NCI-H2171 treated with DMSO at 0.1 percent for 48 hours (cell line): ENCODE measurements at places on chromosomes 1 and 21.

DNA sequence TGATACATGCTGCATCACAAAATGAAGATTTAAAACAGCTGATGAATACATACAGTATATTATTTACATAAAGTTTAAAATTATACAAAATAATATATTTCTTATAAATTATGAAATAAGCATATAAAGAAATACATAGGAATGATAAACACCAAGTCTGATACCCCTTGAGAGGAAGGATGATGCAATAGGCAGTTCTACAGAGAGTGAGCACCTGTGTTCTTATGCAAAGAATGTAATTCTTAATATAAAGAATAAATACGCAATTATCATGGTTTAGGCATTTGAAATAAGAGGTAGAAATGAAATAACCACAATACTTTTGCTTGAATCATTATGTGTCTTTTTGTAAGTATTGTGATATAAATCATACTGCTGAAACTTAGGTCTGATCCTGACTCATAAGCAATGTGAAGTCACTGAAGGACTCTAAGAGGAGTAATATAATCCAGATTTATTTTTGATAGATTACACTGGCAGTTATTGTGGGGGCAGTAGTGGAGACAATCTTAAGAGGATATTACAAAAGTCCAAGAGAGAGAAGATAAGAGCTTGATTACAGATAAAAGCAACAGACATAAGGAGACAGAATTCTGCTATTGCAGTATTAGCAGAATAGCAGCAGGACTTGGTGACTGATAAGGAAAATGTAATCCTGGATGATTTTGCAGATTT is 39.0 kb downstream of the TTLL7 start:
- no peak for DNase-seq

- peak; percentile 50 for DNase-seq
These were observed 1.3 kb downstream of the WDR47 start for GRCh38 chr1:109040627-109040988.

DNA sequence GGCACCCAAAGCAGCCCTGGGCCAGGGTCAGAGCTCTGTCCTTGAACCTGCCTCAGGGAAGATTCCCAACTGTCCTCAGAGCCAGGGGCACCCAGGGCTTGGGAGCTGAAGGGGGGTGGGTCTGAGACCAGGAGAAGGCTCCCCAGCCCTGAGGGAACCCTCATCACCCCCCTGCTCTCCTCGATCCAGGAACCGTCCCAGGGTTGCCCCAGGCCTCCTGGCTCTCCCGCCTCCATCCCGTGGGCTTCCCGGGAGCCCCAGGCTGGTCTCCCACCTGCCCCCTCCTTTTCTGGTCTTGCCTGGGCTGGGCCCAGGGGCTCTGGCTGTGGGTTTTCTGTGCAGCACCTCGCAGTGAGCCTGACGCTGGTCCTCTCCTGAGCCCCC is 6.7 kb upstream of the SAMD11 start:
- no peak for DNase-seq

GRCh38 chr1:40059338-40059959 is 18.9 kb downstream of the CAP1 start:
- no peak for DNase-seq

- DNase-seq, result no peak
These were observed 1.3 kb downstream of the RABGAP1L start for GRCh38 chr1:174160603-174161002.

GRCh38 chr1:49036700-49037099 is 260.0 kb upstream of the BEND5 start:
- no peak for DNase-seq

DNA sequence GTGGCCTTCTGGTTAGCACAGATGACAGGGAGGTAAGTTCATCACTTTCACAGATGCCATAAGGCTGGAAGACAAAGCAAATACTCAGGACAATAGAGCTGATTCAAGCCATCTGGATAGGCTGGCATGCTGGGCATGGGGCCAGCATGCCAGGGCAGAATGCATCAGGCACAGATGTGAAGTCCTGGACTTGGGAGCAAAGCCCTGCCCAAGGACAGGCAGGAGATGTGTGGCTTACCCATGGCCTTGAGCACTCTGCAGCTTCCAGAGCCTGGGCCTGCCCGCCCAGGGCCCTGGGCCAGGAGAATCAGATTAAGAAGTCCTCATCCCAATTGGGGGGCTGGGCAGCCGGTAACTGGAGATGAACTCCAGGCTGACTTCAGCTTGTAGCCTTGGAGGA is 135.7 kb upstream of the ZC3H12A start:
- DNase-seq, result peak; percentile 93

GRCh38 chr1:3003039-3003940 is 18.0 kb upstream of the ACTRT2 start:
- no peak for DNase-seq

DNA sequence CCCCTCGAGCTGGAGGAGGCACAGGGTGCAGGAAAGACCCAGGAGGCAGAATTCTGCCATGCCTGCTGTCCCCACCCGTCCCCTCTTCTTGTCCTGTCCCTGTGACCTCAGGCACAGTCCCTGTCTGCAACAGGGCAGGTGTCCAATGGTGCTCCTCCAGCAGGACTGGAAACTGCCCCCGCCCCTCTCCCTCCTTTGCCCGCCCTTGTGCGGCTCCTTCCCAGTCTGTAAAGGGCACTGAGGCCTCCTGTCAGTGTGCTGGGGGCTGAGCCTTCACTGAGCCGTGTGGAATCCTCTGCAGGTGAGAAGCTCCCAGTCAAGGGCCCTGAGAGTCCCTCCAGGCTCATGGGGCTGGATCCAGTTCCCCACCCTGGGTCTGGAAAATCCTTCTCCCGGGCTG is 28.9 kb downstream of the PRDM16 start:
- peak; percentile 86 for DNase-seq

DNA sequence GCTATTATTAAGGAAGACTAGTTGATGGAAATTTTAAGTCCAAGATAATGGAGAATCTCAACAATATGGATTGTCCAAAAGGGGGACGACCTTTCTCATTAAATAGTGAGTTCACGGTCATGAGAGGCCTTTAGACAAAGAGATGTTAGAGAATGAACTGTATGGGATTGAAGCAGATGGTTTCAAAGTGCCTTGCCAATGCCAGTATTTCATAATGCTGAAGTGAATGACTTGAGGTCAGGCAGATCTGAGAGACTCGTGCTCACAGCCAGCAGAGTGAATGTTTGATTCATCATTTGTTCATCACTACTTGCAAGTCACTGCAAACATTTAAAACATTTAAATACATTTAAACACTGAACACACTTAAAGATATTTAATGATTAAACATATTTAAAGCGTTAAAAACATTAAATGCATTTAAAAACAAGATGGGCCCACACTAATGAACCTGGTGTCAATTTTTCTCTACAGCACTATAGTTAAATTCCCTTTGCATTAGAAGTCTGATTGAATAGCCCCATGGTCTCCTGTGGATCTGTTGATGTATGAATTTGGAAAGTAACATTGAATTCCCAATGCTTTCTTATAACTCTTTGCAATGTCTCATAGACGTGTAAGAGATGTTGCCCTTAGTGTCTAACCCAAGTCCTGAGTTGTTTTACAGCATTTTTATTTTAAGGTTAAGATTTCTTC is 80.7 kb downstream of the TGFB2 start:
- no peak for DNase-seq

DNA sequence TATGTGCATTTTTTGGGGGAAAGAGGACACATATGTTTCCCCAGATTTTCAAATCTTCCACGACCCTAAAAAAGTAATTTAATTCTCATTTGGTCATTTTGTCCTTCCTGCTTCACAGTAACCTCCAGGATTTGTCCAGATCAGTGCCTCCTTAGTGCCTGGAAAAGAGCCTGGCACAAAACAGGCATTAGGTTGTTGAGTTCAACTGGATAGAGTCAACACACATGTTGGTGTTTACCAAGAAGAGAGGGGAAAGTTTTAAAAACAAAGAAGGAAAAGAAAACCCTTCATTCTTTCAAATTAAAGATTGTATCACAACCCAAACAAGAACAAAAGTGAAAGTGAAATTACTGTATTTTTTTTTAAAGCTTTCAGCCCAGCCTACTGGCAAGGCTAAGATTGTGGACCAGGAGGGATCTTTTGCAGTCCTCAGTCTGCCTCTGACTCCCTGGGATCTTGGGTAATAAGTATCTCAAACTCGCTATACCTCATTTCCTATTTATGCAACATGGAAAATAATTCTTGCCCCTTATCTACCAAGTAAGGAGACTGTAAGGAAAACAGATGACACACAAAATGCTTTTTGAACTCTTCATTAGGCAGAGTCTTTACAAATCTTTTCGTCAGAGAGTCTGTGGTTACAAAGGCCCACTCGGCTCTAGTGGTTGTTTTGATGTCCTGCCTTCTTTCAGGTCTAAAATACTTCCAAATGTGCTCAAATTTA is 57.8 kb downstream of the ZNF281 start:
- no peak for DNase-seq

DNA sequence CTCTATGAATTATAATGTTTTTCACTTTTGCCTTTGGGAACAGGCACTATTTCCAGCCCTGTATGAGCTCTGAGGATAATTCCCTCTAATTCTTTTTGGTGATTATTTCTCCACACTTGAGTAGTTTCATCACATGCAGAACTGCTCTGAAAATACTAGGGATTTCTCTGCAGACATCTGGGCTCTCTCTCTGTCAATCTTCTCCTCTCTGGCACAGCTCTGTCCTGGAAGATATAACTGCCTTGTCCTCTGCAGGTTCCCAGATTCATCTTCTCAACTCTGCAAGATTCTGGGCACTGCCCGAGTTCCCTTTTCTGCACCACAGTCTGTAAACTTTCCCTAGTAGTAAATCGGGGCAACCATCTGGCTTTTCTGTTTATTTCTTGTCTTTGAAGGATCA is 131.3 kb upstream of the FMN2 start:
- DNase-seq, result no peak

DNA sequence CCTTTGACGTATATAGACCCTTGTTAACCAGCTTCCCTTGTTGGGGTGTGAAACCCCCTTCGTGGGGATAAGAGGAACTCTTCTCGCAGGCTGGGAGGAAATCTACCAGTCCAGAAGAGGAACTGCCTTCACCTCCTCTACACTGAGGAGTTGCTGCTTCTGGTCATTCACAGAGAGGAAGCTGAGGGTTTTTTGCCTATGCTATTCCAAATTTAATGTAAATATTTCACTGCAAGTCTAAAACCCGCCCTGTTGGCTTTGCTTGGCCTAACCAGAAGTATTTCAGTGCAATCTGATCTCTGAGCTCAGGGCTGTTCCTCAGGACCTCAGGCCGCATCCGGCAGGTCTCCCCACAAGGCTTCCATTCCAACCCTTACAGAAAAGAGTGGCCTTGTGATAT is 150.1 kb downstream of the HIVEP3 start:
- no peak for DNase-seq

- no peak for DNase-seq
These were observed 60.1 kb upstream of the PTCH2 start for GRCh38 chr1:44903011-44903680.

DNA sequence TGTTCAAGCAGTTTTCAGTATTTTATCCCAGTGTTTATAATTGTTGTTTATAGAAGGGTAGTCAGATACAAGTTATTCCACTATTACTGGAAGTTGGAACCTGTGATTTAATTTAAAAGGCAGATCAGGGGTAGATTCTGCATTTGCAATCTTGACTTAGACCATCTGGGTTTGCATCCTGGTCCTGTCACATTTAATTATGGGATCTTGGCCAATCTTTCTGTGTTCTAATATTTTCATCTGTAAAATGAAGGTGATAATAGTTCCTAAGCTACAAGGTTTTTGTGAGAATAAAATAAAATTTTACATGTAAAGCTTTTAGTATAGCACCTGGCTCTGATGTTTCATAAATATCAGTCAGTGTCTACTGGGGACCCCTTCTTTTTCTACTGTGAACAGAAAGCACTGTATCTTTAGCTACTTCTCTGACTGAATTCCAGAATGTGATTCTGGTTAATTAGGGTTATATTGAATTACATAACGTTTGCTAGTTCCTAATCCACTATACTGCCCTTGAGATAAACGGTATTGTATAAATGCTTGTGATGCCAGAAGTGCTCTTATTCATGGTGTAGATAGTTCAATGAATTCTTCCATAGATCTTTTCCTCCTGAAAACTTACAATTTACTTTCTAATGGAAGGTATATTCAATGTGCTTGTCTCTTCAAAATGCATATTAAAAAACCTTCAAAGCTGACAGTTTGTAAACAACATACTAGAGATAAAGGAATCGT is 131.0 kb downstream of the KCNK1 start:
- no peak for DNase-seq

DNA sequence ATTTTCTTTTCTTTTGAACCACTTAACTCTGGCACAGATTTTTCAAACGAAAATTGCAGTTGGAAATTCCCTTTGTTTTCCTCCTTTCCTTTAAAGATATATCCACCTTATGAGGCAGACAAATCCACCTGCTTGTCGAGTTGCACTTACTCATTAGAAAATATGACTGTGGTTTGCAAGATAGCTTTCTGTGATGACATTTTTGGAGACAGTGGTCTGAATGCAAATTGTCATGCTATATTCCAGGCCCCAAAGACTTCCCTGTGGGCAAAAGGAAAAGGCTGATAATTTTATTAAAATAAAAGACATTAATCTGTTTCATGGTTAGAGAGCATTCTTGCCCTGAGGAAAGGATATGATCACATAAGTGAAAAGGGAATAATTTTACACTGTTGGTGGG is 120.6 kb downstream of the TNFSF18 start:
- DNase-seq, result no peak

GRCh38 chr1:156505679-156506298 is 5.2 kb upstream of the MEF2D start:
- DNase-seq, result no peak

GRCh38 chr1:175388285-175388684 is 195.7 kb upstream of the KIAA0040 start:
- no peak for DNase-seq

DNA sequence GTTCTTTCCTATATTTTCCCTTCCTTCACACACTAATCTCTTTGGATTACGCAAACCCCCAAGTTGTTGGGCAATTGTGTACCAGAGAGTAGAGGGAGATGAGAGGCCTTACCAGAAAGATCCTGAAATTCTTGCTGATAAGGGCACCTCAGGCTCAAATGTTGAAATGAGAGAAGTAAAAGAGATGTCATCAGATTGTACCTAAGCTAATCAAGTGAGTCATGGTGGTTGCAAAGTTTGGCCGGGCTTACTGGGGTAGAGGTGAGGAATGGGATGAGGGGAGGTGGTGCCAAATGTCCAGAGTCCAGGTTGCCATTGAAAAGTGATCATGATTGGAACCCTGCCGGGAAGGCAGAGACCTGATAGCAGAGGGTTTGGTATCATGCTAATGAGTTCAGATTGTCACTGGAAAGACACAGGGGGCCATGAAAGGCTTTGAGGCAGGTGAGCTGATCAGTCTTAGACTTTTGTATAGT is 43.1 kb downstream of the OPTC start:
- DNase-seq, result no peak

DNA sequence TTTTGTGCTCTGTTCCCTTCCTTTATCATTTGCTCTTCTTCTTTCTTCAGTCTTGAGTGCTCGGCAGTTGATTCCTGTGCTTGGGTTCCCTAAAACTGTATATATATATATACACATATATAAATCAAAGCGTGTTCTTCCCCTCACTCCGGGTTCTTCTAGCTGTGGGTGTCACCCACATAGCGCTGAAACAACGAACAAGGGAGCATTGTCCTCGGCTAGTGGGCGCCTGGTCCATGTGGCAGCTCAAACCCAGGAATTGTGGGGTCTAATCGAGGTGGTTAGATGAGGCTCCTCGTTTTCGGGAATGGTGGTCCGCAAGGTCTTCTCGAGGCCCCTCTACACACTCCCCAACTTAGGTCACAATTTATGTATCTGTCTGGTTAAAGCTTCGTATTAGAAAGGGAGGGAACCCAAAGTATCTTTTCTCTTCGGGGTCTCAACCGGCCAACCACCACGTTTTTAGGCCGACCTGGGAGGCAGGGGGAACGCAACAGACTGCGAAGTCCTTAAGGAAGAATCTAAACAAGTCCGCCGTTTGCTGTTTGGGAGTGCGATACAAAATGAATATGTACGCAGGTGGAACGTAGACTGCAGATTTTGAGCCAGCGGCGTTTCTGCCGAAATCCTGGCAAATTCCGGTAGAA is 504 bp upstream of the SDHC start:
- no peak for DNase-seq
